ENCODE measurements at places on chromosomes 7 and 10.
A peak's percentile ranks its signal among the peaks of the same experiment; 100 is the strongest.

DNA sequence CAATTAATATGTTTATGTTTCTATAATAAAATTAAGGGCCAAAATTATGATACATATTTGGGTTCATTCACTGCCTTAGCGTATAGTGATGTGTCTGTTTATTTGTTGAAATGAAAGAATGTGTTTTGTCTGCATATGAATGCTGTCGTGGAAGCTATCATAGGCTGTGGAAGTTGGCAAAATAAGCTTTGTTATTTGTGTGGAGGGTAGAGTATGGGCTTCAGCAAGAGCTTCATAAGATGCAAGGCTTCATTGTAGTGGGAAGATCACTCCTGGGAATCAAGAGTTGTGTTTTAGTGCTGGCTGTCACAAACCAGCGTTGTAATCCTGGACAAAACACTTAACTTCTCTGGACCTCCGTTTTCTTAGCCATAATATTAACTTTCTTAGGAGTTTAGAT, 2.5 kb downstream of the SLK start:
- no peak for DNase-seq
- H3K36me3 ChIP-seq = no peaks in the 10 kb centered on the region
- peaks cover 10% of the 10 kb centered on the region for H3K4me1 ChIP-seq
- no peak overlapping the region for H3K27ac ChIP-seq
- H3K4me3 ChIP-seq = peak overlapping the region; percentile 97

GRCh38 chr10:61847087-61847486, 54.4 kb upstream of the ARID5B start:
- no peak for DNase-seq
- no peaks in the 10 kb centered on the region for H3K36me3 ChIP-seq
- H3K4me3 ChIP-seq = no peak overlapping the region
- no peak overlapping the region for H3K27ac ChIP-seq
- H3K4me1 ChIP-seq = no peaks in the 10 kb centered on the region
- no peaks in the 10 kb centered on the region for H3K27me3 ChIP-seq

GRCh38 chr7:153354071-153354470, 594.5 kb downstream of the ACTR3B start:
- H3K27me3 ChIP-seq = no peaks in the 10 kb centered on the region
- no peak for DNase-seq
- no peaks in the 10 kb centered on the region for H3K36me3 ChIP-seq
- no peak overlapping the region for H3K27ac ChIP-seq

DNA sequence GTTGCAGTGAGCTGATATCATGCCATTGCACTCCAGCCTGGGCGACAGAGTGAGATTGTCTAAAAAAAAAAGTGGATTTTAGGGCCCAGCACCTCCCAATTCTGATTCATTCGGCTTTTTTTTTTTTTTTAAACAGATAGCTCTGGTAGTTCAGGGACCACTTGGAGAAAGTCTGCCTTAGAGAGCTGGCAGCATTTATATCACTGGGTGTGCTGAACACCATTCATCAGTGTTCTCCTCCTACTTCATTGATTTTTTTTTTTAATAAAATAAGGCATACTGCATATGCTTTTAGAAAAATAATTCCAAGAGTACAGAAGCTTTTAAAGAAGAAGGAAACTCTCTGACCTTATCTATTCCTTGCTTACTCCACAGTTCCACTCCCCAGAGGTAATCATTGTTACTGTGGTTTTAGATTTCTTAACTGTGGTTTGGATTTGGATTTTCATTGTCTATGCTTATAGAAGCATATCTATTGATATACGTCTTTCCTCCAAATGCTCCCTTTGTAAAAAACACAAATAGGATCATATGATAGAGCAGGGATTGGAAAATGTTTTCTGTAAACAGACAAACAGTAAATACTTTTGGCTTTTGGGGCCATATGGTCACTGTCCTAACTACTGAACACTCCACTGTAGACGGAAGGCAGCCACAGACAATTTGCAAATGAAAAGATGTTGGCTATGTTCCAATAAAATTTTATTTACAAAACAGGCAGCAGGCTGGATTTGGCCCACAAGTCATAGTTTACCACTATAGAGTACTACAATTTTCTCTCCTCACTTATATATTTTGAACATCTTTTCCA, 21.1 kb upstream of the SAR1A start:
- H3K4me3 ChIP-seq = no peak overlapping the region
- H3K27me3 ChIP-seq = no peaks in the 10 kb centered on the region
- H3K4me1 ChIP-seq = peaks cover 28% of the 10 kb centered on the region
- H3K27ac ChIP-seq = peak overlapping the region; percentile 86

DNA sequence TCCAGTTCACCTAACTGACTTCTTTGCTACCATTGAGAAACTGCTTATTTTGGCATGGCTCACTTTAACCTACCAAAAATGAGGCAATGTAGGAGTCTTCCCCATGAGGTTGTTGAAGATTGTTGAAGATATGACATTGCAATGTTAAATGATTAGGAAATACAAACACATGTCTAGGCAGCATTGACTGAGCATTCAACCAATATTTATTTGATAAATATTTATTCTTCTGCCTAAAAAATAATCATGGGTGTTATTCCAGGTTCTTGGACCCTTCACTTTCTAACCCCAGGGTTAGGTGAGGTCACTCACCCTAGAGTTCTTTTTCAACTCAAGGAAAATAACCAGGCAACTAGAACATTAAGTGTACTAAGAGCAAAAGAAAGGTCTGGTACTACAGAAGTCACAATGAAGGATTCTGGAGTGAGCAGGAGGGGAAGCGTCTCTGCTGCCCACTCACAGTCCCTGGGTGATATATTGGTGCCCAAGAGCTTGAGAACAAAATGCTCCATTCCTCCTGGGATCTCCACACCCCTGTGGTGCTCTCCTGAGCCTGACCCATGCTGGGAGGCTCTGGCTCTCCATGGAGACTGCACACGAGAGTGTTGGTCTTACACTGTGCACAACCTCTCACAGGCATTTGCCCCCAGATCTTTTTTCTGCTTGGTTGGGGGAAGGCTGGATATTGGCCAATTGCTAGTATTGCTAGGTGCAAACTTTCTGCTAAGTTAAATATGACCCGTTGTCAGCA, 123.4 kb downstream of the SPAG6 start:
- H3K36me3 ChIP-seq = no peaks in the 10 kb centered on the region
- H3K4me3 ChIP-seq = no peak overlapping the region
- peaks cover 55% of the 10 kb centered on the region for H3K27me3 ChIP-seq
- H3K4me1 ChIP-seq = no peaks in the 10 kb centered on the region
- no peak overlapping the region for H3K27ac ChIP-seq

DNA sequence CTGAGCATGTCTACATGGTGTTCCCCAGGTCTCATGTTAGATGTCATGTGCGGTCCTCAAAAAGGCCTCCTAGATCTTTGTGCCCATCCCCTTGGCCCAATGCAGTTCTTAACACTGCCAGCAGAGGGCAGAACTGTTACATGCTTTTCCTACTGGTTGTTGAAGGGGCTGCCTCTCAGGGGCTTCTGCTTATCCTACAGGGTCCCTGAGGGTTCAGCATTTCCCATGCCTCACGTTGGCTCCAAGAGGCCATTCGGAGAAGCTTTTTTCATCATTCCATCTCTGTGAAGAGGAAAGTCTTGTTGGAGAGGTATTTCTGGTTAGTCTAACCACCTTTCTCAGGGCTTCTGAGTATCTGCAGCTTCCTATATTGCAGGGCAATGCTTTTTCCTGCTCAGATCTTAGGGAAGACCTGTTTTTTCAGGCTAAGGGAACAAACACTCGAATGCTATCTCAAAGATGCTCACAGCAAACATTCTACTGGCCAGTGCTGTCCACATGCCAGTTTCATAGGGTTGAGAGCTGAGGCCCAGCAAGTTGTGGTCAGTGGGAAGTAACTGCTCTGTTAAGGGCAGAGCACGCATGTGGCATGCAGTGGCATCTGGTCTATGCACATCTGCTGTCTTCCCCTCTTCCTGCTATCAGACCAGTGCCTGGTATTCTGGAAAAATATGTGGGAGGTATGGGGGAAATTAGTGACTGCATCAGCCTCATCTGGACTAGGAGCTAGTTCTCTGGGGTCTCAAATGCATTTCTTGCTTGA, 31.5 kb downstream of the MBL2 start:
- no peaks in the 10 kb centered on the region for H3K36me3 ChIP-seq
- no peaks in the 10 kb centered on the region for H3K4me1 ChIP-seq
- H3K27me3 ChIP-seq = peaks cover 14% of the 10 kb centered on the region
- no peak overlapping the region for H3K27ac ChIP-seq
- no peak overlapping the region for H3K4me3 ChIP-seq

DNA sequence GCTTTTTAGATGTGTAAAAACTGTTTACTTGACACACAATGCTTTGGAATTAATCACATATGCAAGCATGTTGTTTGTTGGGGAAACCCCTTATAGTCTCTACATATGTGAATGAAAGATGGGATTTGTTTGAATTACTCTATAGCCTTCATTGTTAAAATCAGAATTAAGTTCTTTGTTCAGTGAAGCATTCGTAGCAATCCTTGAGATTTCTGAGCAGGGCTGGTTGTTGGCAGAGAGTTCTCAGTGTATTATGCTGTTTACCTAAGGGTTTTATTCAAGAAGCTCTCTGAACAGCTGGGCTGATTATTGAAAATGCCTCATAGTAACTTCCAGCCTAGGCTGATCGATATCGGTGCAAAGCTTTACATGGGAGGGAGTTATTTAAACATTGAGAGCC, 190.9 kb downstream of the VTI1A start:
- no peaks in the 10 kb centered on the region for H3K27me3 ChIP-seq
- no peaks in the 10 kb centered on the region for H3K36me3 ChIP-seq
- H3K27ac ChIP-seq = no peak overlapping the region
- no peak overlapping the region for H3K4me3 ChIP-seq
- no peak for DNase-seq
- H3K4me1 ChIP-seq = peaks cover 17% of the 10 kb centered on the region

GRCh38 chr10:6665847-6666246, 85.8 kb upstream of the PRKCQ start:
- H3K4me3 ChIP-seq = no peak overlapping the region
- no peak for DNase-seq
- H3K4me1 ChIP-seq = no peaks in the 10 kb centered on the region

GRCh38 chr7:118184565-118184940, 589 bp downstream of the LSM8 start:
- H3K27me3 ChIP-seq = no peaks in the 10 kb centered on the region
- peaks cover 24% of the 10 kb centered on the region for H3K4me1 ChIP-seq
- H3K4me3 ChIP-seq = peak overlapping the region; percentile 53
- peak; percentile 14 for DNase-seq
- peak overlapping the region; percentile 96 for H3K27ac ChIP-seq

- peaks cover 15% of the 10 kb centered on the region for H3K4me1 ChIP-seq
- no peak overlapping the region for H3K4me3 ChIP-seq
- no peak overlapping the region for H3K27ac ChIP-seq
- H3K27me3 ChIP-seq = no peaks in the 10 kb centered on the region
- no peak for DNase-seq
Observed at GRCh38 chr10:132533571-132534260, 3.9 kb upstream of the INPP5A start.

- no peaks in the 10 kb centered on the region for H3K36me3 ChIP-seq
- H3K27me3 ChIP-seq = no peaks in the 10 kb centered on the region
- peak; percentile 90 for DNase-seq
- no peak overlapping the region for H3K27ac ChIP-seq
- no peak overlapping the region for H3K4me3 ChIP-seq
- H3K4me1 ChIP-seq = peaks cover 22% of the 10 kb centered on the region
Observed at GRCh38 chr10:78960316-78960800, 108.4 kb upstream of the ZMIZ1 start.
